GM12892 (cell line): ENCODE measurements at places on chromosomes 6 and 20.

GRCh38 chr6:37020381-37020780 lies 14.9 kb downstream of the FGD2 start:
- DNase-seq: no peak

- DNase-seq: no peak
Measured at GRCh38 chr6:154785075-154785474, 51.9 kb downstream of the SCAF8 start.

GRCh38 chr6:135115834-135116233 lies 61.2 kb upstream of the HBS1L start:
- no peak for DNase-seq

- no peak for DNase-seq
Measured at GRCh38 chr6:83852528-83853177, 507 bp upstream of the RIPPLY2 start.

- no peak for DNase-seq
Measured at GRCh38 chr6:130822736-130823135, 4.5 kb upstream of the SMLR1 start.

- no peak for DNase-seq
Measured at GRCh38 chr6:132115714-132116366, 164.7 kb upstream of the CCN2 start.

- no peak for DNase-seq
Measured at GRCh38 chr20:24739746-24740145, 209.3 kb upstream of the CST7 start.

DNA sequence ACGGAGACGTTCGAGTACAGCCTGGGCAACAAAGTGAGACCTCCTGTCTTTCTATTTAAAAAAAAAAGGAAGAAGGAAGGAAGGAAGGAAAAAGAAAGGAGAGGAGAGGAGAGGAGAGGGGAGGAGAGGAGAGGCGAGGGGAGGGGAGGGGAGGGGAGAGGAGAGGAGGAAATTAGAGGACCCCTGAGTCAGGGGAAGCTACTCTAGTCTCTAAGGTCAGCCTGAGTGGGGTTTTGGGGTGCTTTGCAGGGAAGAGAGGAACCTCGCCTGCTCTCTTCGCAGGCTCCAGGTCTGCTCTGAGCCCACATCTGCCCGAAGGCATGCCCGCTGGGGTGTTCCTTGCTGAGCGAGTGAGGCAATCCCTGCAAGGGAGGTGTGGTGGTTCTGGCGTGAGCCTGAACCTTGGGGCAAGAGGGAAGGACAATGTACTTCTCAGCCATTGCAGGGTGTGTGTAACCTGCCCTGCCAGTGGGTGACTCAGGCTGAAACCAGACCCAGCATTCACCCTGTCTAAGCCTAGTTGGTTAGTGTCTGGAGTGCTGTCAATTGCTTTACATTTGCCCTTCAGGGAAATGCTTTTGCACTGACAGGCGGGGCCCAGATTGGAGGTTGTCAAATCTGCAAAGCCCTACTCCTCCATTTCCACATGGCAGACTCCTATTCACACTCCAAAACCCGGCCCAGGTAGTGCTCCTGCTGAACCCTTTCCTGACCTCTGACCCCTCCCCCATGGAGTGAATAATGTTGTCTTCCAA lies 15.3 kb upstream of the MMP9 start:
- no peak for DNase-seq

DNA sequence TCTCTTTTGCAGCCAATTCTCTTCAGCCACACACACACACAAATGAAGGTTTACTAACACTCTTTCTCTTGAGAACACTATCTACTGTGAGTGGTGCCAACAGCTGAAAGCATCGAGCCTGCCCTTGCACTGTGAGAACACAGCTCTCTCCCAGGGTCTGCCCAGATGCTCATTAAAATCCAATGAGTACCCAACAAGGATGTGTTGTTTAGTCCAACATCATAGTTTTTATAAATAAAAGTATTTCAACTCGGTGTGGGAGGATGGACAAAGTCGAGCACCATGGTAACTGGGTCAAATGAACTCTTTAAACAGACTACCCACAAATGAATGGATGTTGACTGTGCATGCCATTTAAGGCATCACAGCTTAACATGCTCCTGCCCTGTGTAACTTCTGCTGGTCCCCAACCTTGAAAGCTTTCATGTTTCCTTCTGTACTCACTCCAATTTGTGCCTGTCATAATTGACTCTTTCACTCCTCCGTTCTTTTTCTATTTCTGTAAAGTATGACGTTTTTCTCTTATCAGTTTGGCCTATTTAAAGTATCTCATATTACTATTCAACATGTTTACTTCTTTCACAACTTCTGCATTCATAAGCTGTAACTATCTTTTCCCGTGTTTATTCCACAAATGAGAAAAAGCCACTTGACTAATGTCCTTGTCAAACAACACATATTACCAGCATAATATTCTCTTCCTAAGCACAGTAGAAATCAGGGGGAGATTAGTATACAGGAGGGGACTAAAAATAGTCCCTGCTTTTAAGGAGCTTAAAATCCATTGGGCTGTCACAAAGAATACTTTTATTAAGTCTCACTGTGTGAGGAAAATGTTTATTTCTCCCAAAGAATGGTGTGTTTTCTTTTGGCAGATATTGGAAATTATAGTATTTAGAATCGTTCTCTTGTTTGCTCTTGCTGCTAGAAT lies 215.4 kb downstream of the RFPL4B start:
- no peak for DNase-seq
